ENCODE measurements at places on chromosomes 5 and 9.

DNA sequence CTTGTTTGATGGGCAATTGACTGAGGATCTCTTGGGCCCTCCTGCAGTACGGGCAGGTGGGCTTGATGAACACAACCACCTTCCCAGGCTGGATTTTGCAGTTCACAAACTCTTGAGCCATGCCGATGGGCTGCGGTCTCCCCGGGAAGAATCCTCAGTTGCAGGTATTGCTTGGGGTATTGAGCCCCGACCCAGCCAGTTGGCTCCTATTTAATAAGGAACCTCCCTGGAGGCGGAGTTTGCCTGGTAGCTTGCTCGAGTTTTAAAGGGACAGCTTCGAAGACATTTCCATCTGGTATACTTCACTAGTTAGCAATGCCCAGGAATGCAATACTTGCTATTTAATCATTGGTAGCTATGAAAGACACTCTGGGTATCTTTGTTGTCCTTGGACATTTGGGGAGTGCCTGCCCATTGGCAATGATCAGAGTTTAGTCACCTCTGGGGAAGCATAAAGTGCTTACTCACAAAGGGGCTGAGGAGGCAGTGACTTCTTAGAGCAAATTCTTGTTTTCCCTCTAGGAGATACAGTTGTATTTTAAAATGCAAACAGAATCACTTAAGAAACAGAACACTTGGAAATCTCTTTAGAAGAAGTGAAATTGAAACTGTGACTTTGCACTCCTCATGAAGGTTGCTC lies at the start of gene GLRX:
TSS of gene GLRX (minus strand) at position 185 of the 640 bp plus-strand sequence. CDS start at position 121, 64 bp downstream.
- DNase-seq: peak; percentile 52

DNA sequence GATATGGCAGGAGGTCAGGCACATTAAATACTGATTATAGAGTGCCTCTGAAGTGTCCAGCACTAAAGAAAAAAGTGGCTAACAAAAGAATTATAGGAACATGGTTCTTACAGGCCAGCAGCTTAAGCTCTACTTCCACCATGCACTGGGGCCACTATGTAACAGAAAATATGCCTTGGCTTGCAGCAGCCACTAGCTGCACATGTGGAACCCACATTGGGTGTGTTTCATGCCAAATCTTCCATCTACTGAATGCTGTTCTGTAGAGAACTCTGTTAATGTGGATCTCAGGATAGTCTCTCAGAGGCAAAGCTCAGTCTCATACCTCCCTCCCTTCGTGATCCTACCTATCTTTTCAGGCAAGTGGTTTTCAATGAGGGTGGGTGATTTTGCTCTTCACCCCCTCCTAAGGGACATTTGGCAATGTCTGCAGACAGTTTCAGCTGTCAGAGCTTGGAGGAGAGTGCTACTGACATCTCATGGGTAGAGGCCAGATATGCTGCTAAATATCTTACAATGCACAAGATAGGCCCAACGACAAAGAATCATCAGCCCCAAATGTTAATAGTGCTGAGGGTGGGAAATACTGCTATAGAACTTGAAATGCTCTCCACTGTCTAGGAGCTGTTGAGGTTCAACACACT lies 218.9 kb downstream of the TARS1 start:
- no peak for DNase-seq

- DNase-seq: no peak
These were observed 91.1 kb upstream of the RANBP3L start for GRCh38 chr5:36392818-36393217.

DNA sequence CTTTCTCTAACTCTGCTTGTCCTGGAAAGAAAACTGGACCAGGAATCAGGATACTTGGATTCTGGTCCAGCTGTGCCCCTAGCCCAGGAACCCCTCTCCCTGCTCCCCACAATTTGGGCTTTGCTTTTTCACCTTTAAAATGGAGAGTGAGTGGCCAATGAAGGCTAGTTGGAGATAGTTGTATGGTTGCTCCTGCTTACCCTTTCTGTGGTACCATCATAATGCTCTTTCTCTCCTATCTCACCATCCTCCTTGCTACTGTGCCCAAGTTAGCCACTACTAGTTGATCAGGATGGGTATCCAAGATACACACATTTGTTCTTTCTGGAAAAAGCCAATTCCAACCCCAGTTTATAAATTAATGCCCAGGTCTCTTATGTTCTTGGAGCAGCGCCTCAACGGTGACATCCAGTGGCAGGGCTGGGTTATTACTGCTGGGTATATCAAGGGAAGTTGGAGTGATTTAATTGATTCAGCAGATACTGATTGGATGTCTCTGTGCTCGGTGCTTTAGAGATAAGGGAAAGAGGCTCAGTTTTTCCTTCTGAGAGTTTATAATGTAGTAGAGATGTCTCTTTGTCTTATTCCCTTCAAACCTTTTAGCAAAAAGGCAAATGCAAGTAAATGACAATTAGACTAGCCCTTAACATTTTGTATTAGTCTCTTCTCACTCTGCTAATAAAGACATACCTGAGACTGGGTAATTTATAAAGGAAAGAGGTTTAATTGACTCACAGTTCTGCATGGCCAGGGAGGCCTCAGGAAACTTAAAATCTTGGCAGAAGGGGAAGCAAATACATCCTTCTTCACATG lies 38.5 kb downstream of the FAXDC2 start:
- DNase-seq: peak; percentile 64

- no peak for DNase-seq
These were observed 42.1 kb downstream of the KCNMB1 start for GRCh38 chr5:170347022-170347567.

GRCh38 chr5:87020099-87020934 lies 247.4 kb upstream of the RASA1 start:
- DNase-seq: peak; percentile 13

DNA sequence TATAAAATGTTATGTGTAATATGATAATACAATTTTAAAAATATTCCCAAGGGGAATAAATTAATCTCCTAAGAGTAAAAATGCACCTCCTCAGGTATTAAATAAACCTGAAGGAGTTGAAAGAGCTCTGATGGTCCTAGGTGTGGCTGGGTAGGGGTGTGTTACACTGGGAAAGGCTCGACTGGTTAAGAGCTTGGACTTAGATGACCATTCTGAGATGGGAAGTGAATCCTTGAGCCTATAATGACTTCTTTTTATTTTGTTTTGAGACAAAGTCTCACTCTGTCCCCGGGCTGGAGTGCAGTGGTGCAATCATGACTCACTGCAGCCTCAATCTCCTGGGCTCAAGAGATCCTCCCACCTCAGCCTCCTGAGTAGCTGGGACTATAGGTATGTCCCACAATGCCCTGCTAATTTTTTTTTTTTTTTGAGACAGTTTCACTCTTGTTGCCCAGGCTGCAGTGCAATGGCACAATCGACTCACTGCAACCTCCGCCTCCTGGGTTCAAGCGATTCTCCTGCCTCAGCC lies 9.2 kb upstream of the HABP4 start:
- DNase-seq: no peak

DNA sequence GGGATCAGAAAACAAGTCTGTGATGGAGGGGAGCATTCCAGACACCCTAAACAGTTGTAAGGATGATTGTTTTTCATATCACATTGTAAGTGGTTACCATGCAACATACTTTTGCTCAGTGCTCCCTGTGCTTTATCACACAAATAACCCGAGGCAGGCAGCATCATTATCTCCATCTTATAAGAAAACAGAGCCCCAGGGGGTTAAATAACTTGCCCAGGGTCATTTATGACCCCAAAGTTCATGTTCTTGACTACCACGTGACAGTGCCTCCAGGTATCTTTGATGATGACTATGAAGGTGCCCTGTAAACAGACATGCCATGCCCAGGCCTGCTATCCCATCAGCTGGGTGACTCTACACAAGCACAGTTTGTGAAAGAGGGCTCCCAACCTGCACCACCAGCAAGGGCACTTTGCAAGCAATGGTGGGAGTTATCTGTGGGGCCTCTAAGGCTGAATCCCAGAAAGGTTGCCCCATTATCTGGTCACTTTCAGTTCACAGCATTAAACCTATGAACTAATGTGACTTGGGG lies 9.5 kb downstream of the GNPDA1 start:
- no peak for DNase-seq

GRCh38 chr5:150904479-150905311 lies at the start of gene ZNF300:
Gene ZNF300 (minus strand): TSS chr5:150904980. CDS start chr5:150903155, 1,825 bp downstream.
- peak; percentile 68 for DNase-seq

DNA sequence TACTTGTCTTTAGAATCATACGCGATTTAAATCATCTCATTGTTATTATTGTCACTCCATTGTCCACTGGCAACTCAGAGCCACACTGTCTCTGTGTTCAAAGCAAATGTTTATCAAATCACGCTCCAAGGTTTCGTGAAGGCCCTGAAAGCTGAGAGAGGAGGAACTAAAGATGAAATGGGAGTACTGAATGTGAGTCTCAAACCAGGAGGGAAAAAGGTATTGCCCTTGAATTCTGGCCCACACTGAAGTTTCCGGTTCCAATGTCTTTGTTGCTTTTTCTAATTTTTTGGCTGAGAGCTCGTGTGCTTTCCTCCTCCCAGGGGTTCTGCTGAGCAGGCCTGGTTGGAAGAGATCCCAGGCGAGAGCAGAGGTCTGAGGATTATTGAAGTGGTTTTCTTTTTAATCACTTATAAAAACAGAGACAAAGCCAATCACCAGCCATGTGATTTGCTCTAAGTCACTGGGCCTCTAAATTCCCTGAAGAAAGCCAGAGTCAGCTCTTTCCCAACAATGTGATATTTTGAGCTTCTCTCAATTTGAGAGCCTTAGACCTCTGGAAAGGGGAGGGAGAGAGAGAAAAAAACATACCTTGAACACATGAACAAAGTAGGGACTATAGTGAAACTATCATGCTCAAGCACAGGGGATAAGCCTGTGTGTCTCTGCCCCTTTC lies 420.8 kb upstream of the GRAMD2B start:
- DNase-seq: no peak

DNA sequence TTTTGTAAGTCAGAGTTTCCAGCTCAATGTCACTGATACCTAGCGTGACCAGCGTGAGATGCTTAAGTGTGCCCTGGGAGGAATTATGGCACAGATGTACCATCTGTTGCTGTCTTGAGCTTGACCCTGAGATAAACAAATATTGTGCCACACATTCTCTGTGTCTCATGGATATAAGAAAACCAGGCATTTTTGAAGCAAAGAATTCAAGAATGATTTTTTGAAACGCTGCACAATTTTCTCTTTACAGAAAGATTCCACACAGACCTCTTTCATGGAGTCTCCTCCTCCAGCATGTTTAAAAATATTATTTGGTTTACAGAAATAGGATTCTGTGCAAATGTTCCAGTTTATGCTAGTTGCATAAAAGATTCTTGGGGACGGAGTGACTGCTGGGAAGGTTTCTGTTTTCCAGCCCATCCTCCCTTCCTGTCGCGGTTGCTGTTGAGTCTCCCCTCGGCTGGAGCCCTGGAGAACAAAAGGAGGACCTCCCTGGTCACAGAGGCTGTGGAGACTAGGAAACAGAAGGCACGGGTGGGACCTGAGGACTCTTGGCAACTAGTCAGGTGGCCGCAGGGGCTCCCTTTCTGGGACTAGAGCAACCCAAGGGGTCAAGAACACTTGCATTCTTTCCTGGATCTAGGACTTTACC lies 120.8 kb downstream of the RASGRF2 start:
- DNase-seq: no peak

GRCh38 chr9:114789006-114789405 lies 16.8 kb downstream of the TNFSF15 start:
- DNase-seq: no peak

All from HuH-7 (cell line).